ENCODE measurements at places on chromosomes 3 and 15.

DNA sequence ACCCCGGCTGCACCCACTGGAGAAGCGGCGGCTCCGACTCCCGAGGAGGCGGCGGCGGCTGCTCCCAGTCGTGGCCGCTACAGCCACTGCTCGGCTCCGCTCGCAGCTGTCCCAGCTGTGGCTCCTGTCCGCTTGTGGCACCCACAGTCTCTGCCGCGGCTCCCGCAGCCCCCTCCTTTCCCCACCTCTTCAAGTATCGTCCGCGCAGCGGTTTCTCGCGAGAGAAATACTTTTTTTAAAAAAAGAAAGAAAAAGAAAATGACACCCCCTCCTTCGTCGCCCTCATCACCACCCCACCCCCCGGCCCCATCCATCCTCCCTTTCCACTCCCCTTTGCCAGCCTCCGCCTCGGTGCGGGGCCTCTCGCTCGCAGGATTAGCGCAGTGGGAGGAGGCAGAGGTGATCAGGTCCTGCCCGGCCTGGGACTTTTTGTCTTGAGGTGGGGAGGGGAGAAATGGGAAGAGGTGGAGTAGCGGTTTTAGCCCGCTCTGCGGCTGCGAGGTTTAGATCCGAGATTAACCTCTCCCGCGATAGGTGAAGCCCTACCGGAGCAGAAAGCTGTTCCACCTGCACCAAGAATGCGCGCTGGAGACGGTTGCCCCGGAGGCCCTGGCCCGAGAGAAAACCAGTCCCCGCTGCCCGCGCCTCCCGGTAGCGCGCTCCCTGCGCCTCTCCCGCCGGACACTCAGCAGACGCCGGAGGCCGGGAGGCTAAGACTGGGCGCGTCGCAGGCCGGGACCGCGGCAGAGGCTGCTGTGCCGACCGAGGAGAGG, at the start of gene FBN1:
FBN1 (minus strand) TSS at position 152 of the 773 bp plus-strand sequence. CDS start 940 bp downstream, outside the sequence.
- DNase-seq, result no peak

- no peak for DNase-seq
Observed at GRCh38 chr3:49689046-49689907, at the start of the genes MST1 and RNF123. MST1 (minus strand) TSS chr3:49689474; CDS start chr3:49688691, 783 bp downstream. RNF123 (plus strand) TSS chr3:49689557; CDS start chr3:49691166, 1,609 bp downstream.

DNA sequence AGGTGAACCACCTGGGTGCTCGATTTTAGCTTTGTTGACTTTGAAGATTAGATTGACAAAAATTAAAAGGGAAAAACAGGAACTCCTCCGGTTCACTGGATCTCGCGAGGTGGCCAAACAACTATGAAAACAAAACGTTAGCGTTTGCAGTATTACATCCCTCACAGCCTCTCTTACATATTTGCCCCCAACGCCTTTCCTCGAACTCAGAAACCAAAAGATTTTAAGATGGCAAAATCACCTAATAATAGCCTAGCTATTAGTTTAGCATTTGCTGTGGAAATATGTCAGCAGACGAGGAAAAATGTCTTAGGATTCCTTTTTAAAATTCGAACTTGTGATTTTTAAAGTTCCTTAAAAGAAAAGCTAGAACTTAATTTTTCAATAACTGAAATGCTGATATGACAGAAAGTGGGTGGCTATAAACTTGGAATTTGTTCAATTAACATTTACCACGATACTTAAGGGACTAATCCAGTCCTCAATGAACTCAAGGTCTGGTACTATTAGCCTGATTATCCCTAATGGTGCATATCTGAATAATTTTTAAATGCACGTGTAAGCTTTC, 491 bp upstream of the SENP7 start:
- no peak for DNase-seq

GRCh38 chr15:93126148-93126547, 37.1 kb upstream of the RGMA start:
- no peak for DNase-seq
